Stomach (tissue), 19 donors: ENCODE measurements at places on chromosomes 16 and 17.

DNA sequence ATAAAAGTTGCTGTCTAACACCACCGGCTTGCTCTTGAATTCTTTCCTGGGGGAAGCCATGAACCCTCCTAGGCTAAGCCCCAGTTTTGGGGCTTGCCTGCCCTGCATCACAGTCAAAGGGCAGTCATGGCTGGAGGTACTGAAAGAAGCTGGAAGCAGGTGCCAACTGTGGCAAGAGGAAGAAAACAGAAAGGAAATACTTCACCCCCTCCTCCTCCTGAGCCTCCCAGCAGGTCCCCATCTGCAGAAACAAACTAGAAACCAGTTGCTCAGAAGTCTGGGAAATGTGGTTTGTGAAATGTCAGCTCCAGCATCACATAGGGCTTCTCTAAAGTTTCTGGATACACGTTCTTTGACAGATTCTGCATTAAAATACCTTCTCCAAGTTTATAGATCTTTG, 150.0 kb upstream of the PSMD7 start:
- H3K27ac ChIP-seq: no peak overlapping the region
- H3K4me3 ChIP-seq: no peak overlapping the region
- no peaks in the 10 kb centered on the region for H3K36me3 ChIP-seq
- no peaks in the 10 kb centered on the region for H3K27me3 ChIP-seq
- no peaks in the 10 kb centered on the region for H3K4me1 ChIP-seq
- no peak for DNase-seq

GRCh38 chr16:27547134-27547533, 2.6 kb downstream of the GTF3C1 start:
- no peaks in the 10 kb centered on the region for H3K27me3 ChIP-seq
- DNase-seq: no peak
- peaks cover 41% of the 10 kb centered on the region for H3K4me1 ChIP-seq
- H3K4me3 ChIP-seq: no peak overlapping the region

- H3K36me3 ChIP-seq: peaks cover 10% of the 10 kb centered on the region
- no peaks in the 10 kb centered on the region for H3K27me3 ChIP-seq
- H3K4me3 ChIP-seq: no peak overlapping the region
Observed at GRCh38 chr17:57612202-57613071, 132.7 kb downstream of the CCDC182 start.

GRCh38 chr17:73851091-73851490, 206.8 kb upstream of the SDK2 start:
- H3K36me3 ChIP-seq: no peaks in the 10 kb centered on the region
- H3K27ac ChIP-seq: no peak overlapping the region
- H3K27me3 ChIP-seq: no peaks in the 10 kb centered on the region
- no peak overlapping the region for H3K4me3 ChIP-seq
- DNase-seq: no peak
